ENCODE measurements at places on chromosomes 7 and 10.

DNA sequence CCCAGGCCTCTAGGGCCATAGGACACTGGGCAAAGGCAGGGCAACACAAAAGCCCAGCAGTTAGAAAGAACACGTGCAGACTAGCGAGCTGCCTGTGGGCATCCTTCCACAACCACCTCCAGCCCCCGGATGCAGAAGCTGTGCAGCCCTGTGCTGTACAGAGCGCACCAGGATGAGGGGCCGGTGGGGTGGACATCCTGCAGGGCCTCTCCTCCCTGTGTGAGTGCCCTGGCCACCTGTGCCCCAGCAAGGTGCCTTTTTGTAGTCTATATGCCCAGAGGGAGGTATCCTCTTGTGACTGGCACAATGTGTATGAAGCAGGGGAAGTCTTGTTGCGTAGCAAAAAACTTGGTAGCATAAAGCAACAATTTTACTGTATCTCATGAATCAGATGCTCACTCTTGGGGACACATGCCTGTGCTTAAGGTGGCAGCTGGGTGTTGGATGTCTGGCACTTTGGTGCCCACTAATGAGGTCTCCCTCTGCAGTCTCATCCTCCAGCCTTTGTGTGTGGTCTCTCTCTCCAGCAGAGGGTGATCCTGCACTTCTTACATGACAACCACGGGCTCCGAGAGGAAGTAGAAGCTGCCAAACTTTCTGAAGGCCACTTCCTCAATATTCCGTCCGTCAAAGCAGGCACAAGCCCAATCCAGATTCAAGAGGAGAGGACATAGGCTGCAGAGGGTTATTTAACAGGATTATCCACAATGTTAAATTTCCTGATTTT is 8.7 kb downstream of the NCAPG2 start:
- no peak for DNase-seq

GRCh38 chr10:126917975-126918908 is 13.0 kb downstream of the DOCK1 start:
- DNase-seq: no peak

GRCh38 chr10:24152270-24152669 is 56.7 kb upstream of the KIAA1217 start:
- no peak for DNase-seq

DNA sequence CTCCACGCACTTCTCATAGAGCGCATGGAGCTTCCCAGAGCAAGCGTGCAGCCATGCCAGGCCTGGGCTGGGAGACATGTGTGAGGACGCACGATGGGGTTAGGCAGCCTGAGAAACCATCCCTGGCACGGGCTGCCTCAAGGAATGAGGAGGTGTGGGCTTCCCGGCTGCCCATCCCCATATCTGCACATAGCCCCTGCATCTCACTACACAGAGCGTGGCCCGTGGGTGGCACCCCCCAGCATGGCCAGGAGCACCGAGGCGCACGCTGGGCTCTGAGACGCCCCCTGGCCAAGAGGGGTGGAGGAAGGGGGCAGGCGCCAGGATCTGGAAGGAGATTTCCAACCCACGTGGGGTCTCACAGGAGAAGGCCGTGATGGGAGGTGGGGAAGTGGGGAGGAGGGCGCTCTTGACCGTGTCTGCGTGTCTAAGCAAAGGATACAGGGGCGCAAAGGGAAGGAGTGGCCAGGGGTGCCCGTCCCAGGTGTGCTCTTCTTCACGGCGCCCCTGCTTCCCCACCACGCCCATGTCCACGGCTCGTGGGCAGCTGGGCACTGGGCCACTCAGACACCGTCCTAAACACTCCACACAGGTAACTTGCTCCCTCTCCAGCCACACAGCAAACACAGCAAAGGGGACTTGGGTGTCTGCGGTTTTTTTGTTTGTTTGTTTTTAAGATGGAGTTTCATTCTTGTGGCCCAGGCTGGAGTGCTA is 340.5 kb downstream of the PTPRN2 start:
- peak; percentile 7 for DNase-seq

- no peak for DNase-seq
Measured at GRCh38 chr10:21019436-21019835, 122.3 kb upstream of the NEBL start.

GRCh38 chr10:8829592-8829991 is 775.1 kb downstream of the GATA3 start:
- no peak for DNase-seq
